ENCODE measurements at places on chromosomes 12 and 14.
A peak's percentile ranks its signal among the peaks of the same experiment; 100 is the strongest.

DNA sequence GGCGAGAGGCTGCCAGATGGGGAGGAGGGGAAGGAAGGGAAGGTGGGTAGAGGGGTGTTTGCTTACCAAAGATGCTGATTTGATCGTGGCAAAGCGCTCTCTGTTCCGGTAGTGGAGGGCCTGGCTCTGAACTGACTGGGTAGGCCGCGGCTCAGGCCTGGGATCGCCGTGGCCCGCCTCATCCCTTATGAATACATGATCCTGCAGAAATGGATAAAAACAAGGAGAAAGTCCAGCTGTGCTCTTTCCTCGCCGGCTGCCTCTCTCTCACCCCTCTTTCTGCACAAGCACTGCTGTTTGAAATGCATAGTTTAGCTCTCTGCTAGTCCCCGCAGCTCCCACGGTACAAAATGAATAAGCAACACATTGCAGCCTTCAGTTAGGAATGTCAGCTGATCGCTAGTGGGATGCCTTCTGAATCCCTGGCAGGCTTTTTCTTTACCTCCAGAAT is 53.8 kb downstream of the PEBP1 start:
- peak; percentile 38 for DNase-seq

DNA sequence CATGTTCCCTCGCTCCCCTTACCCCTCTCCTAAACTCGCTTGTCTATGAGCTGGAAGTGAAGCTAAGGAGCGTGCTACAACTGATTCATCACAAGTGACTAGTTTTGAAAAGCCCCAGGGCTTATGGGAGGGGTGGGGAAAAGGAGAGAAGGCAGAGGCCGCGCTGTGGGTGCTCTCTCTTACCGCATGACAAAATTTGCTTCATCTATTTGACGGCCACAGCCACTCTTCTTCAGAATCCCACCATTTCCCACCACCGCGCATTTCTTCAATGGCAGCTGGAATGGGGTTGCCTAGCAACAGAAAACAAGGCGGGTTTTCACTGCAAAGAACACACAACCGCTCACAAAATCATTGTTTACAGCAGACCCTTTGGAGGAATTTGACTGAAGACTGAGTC is 79.4 kb downstream of the ST8SIA1 start:
- DNase-seq = no peak

- no peak for DNase-seq
These were observed 77.6 kb downstream of the ZFP36L1 start for GRCh38 chr14:68714991-68715924.

DNA sequence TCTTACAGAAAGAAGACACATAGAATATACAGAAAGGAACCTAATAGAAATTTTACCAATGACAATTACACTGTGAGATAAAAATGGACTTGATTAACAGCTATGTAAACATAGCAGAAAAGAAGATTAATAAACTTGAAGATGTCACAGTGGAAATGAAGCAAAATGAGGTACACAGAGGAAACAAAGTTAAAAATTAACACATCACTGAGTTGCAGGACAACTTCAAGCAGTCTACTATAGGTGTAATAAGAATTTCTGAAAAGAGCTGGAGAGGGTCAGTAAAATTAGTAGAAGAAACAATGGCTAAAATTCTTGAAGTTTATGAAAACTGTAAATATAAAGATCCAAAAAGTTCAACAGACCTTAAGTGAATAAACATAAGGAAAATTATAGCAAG is 738.7 kb downstream of the C12orf50 start:
- no peak for DNase-seq

GRCh38 chr12:12946686-12947355 is 5.1 kb downstream of the GPRC5D start:
- no peak for DNase-seq

DNA sequence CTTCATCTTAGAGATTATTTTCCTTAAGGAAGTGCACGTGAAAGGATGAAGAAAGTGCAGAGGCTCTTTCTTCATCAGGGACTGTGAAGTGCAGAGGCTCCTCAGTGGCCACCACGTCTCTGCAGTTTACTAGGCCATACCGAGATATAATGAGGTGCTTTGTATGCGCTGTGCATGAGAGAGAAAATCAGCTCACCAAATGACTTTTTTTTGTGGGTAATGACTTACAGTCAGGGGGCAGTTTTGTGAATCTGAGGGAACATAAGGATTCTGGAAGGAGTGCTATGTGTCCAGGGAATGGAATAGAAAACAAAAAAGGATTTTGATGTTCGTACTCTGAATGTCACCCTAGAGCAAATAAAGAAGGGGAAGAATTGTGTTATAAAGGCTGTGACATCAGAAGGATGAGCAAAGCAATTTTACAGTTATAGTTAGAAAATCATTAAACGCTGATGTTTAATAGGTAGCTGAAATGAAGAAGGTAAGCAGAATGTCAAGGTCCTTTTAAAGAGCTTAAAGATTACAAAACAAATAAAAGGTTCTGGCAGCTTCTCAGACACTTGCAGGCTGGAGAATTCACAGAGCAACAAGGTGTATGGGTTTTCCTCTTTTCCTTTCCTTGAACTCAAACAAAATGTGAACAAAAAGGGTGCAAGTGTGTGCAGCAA is 247.5 kb upstream of the NOVA1 start:
- no peak for DNase-seq

- DNase-seq = no peak
These were observed 305.6 kb downstream of the RAD51B start for GRCh38 chr14:68124979-68125731.

DNA sequence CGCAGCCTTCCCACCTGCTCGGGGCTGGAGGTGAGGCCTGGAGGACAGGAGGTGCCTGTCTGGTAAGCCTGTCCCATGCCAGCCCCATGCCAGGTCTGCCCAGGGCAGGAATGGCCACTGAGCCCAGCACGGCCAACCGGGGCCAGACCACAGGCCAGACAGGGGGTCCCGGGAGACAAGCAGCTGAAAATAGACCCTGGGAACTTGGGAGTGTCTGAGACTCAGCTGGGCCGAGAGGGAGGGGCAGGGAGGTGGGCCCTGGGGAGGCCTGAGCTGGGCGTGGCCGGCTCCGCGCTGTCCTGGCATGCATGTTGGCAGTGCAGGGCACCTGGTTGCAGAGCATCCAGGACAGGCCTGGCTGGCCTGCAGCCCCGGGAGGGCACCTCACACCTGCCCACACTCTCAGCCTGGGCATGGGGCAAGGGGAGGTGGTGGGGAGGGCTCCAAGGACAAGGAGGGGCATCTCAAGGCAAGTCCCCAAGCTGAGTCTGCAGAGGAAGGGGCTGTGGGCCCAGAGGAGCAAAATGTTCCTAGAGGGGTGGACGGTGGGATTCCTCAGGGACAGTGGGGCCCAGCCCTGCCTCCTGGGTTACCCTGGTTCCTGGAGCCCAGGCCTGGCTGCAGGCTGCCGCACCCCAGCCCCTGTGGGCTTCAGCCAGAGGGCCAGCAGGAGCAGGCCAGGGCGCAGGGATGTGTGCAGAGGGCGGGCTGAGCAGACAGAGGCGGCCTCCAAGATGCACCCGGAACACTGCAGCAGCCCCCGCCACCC is 3.2 kb upstream of the CRIP1 start:
- DNase-seq = peak; percentile 17

DNA sequence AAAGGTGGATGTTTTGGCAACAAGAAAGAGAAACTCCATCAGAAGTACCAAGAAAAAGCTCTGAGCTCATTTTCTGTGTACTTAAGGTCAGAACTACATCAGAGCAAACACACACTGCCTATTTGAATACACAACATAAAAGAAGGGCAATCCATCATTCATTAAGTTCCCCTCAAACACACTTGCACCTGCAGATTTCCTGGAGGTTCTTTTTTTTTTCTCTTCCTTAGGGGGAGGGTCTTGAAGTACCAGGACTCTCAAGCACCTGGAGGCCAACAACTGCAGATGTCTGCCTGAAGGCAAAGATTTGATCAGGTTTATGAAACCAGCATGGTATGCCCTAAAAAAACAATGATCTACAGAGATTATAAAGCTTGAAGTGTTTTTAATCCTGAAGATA is 26.1 kb upstream of the PTHLH start:
- no peak for DNase-seq

DNA sequence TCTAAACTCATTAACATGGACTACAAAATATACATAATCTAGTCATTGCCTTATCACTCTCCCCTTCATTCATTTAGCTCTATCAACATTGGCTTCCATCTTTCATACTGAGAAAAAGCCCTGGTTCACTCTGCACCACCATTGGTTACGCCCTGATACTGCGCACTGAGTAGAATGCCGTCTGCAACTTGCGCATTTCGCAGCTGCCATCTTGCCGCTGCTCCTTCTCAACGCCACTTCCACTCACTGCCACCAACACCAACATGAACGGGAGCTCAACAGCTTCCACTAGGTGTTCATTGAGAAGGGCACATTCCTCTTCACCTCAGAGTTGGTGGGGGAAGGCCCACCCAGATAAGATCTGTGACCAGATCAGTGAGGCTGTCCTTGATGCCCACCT is 71.3 kb downstream of the EEA1 start:
- no peak for DNase-seq

DNA sequence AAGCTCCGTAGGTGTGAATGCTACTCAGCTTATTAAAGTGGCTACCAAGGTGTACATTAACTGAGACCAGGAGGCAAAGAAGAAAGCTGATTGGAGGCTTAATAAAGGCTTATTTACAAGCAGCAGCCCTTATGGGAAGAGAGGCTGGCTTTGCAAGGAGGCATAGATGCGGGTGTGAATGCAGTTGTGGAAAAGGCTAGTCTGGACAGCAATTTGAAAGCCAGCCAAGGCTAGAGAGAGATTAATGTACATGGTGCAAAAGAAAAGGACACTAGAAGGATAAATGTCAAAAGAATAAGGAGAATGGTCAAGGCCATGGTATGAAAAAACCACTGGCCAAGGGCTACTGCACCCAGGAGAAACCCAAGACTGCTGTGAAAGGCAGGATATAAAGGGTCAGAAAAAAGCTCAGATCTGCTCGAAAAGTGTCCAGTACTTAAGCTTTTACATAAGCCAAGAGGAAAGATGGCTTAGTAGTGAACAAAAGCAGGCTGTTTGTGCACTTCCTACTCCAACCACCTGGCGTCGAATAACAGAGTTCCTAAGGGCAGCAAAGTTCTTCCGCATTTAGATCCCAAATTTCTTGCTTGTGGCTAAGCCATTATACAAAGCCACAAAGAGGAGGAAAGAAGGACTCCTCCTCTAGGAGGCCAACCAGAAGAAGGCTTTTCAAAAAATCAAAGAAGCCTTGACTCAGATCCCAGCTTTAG is 24.0 kb downstream of the KLRK1 start:
- no peak for DNase-seq

DNA sequence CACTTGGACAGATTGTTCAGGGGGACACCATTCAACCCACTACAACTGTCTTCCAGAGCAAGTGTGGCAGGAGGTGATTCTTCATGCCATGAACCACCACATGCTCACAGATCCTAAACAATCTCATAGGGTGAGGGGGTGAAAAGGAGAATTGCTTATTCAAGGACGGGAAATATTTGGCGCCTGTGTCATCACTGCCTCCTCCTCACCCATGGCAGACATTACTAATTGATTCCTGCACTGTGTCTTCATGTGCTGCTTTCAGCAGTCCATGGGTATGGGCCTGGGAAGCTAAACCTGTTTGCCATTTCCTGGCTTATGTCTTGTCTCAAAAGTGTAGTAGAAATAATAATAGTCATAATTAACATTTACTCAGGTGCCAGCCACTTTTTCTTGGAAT is 31.3 kb downstream of the MMAB start:
- DNase-seq = no peak

DNA sequence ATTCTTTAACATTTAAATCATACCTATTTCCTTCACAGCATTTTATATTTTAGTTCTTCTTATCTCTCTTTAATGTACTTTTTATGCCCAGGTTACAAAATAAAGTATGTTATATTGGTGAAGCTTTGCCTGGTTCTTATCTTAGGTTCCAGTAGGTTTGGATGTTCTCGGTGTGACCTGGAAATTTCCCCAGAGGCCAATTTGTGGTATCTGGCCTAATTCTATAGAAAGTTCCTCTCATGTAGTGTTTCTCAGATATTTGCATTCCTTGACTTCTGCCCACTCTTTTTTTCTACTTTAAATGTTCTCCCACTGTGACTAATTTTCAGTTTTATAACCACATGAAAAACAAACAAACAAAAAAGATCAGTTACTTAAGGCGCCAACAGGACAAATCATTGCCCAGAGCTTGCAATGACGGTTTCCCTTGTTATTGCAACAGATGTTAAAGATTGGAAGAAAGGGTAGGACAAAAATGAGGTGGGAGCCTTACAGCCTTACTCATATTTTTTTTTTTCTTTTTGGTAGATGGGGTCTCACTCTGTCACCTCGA is 41.2 kb upstream of the PPM1H start:
- no peak for DNase-seq

Measured in NCI-H1092 (cell line).